ENCODE measurements at places on chromosomes 7 and 10.

- no peak for DNase-seq
Observed at GRCh38 chr7:25988640-25989039, 163.4 kb upstream of the NFE2L3 start.

- DNase-seq = no peak
Observed at GRCh38 chr7:142528608-142529408, 220.5 kb upstream of the PRSS1 start.

GRCh38 chr10:114002422-114002821 is 41.2 kb upstream of the ADRB1 start:
- DNase-seq = no peak

DNA sequence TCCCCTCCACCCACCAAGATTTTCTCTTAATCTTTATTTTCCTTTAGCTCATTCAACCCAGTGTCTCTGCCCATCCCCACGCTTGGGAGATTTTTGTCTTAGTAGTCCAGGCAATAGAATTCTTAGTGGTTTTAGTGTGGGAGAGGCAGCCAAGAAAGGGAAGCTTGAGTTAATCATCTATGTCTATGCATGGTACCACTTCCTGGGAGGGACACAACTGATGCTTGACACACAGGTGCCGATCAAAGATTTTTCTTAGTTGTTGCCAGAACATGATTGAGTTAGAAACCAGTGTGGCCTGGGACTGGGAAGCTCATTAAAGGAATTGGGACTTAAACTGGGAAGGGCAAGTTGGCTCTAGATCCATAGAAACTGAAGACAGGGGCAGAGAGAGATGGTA is 3.1 kb downstream of the STRA8 start:
- no peak for DNase-seq

DNA sequence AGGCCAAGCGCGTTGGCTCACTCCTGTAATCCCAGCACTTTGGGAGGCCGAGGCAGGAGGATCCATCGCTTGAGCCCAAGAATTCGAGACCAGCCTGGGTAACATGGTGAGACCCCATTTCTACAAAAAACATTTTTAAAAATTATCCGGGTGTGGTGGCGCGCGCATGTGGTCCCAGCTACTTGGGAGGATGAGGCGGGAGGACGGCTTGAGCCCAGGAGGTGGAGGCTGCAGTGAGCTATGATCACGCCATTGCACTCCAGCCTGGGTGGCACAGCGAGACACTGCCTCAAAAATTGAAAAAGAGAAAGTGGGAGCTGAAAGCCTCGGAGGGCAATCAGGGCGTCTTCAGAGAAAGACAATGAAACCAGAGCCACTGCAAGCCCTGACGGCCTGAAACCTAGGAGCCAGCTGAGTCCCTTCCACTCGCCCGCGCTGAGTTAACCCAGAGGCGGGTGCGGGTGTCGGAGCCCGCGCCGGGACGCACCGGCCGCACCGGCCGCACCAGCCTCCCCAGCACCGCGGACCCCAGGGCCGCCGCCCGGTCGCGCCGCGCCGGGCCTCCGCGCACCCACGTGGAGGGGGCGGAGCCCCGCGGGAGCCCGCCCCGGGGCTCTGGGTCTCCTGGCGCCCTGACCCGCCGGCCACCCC is 22.4 kb downstream of the ZFAND2A start:
- DNase-seq = no peak

DNA sequence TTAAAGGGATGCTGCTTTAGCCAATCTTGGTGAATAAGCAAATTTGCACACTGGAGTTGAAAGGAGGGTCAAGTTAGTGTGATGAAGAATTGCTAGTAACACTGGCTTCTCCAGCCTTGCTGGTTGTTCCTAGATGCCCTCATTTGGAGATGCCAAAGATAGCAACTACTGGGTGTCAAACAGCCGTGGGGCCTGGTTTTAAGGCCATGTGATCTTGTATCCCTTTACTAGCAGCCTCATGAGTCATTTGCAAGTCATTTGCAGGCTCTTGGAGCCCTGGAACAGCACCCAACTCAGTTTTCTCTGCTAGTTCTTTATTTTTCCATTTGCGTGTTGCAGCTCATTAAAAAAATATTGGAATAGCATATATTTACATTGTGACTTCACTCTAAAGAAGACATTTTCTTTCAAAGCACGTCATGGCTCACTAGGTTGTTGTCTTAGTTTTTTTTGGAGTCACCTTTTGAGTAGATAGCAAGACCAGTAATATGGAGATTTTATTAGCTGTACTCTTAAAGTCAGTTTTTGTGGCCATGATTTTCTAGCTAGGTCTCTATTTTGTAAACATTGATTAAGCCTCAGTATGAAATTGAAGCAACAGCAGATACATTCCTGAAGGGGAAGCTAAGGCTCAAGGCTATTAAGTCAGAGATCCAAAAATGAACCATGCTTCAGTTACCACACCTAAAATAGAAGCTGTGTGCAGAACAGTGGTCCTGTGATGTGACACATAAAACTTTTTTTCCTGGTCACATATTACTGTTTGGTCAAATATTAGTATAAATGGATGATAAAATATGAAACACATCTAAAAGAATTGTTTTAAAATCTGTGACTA is 1.3 kb downstream of the LSMEM1 start:
- no peak for DNase-seq

DNA sequence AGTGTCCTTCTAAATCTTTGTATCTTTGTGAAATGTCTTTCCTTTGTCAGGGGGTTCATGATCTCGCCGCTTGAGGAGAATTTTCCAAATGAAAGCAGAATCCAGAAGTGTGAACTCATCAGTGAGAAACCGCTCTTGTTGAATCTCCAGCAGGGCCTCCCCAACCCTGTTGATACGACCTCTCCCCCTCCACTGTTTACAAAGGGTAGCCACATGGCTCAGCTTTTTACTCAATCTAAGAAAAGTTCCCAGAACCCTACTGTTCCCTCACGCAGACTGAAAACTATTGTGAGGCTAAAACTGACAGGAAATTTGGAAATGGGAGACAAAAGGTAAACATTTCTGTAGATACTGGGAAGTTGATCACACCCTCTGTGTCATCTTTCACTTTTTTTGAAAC is 73.9 kb downstream of the SEMA3C start:
- no peak for DNase-seq

- no peak for DNase-seq
Observed at GRCh38 chr10:78952686-78953085, 116.1 kb upstream of the ZMIZ1 start.

- no peak for DNase-seq
Observed at GRCh38 chr10:62443866-62444265, 69.7 kb downstream of the ZNF365 start.

DNA sequence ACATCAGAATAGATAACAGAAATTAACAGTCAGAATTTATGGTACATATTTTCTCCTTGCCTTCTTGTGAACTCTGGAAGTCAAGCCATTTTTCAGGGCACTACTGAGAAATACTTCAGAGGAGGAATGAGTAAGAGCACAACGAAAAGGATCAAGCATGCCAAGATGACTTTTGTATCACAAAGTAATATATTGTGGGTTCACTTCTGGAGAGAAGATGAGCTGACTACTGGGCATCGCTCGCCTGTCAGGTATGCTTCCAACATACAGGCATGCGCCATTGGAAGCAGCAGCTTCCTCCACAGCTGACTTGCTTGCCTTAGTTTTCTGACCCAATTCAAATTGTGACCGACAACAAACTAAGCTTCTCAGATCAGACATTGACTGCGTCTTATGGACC is 137.3 kb downstream of the VTI1A start:
- DNase-seq = no peak

- no peak for DNase-seq
Observed at GRCh38 chr7:77702513-77702912, 6.3 kb downstream of the RSBN1L start.

DNA sequence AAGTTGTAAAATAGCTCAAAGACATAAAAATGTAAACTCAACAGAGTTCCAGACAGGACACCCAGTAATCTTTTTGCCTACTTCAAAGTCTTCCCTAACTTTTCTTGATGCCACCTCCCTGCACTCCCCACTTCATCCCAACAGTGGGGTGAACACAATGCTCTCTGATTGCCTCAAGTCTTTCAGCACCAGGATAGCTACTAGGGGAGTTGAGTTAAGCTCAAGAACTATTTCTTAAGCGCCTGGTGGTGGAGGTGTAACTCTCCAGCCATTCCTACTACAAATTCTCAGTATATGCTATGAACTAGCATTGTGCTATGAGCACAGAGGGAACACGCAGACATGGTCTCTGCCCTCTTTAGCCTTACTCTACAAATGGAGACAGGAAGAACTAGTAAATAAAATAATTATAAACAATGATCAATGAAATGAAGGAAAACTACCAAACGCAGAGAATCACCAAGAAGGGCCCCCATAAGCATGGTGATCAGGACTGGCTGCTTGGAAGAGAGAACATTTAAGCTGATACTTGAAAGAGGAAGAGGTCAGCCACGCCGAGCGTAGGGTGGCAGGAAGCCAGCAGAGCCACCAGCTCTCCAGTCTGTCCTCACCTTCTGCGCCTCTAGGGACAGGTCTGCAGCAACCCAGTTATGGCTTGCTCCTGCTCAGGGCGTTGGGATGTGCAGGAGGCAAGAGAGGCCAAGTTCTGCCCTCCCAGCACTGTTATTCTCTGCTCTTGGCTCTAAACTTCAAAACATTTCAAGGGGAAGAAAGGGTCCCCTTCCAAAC is 16.7 kb upstream of the FRA10AC1 start:
- DNase-seq = no peak

DNA sequence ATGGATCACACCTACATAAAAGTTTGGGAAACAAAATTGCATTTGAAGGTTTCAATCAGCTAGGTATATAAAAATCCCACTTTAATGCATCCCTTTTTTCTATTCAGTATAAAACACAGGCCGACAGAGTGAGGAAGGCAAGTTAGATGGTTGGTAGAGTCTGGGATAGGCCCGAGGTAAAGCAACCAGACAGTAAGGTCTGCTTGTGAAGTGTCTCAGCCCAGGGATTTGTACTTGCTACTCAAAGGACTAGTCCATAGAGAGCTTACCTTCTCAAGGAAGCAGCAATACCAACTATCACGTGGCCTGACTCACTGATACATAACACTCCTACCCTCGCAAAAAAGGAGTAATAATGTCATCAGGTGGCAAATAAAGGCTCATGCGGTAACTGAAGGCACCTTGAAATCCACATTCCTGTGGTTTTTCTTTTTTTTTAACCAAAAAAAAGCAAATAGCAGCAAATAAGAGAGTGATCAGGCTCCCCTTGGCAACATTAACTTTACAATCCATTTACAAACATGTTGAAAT is 56.2 kb upstream of the ATP6V0A4 start:
- no peak for DNase-seq

- DNase-seq = no peak
Observed at GRCh38 chr10:124356701-124357560, 61.8 kb downstream of the OAT start.

DNA sequence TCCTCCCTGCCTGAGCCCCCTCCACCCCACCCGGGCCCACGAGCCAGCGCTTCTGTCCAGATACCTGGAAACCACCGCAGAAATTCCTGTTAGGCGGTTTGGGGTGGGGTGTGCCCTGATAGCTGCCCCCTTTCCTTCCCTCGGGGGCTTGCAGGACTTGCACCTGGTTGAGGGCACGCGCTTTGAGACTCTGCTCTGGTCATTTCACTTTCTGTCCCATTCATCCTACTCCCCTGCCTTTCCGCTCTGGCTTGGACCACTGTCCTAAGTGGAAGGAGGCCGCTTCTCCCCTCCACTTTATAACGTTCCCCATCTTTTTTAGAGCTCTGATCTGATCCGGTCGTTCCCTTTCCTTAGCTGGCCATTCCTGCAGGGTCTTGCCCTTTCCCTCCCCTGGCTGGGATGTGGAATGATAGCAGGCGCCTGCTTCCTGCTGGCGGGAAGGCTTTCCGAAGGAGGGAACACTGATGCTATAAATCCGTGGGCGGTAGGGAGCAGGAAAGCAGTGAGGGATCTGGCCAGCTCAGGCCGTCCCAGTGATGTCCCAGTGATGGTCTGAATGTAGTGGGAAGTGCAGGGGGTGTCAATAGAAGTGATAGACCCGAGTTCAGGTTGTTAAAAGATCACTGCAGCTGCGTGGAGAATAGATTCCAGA is 852 bp upstream of the PRKAR1B start:
- DNase-seq = no peak

DNA sequence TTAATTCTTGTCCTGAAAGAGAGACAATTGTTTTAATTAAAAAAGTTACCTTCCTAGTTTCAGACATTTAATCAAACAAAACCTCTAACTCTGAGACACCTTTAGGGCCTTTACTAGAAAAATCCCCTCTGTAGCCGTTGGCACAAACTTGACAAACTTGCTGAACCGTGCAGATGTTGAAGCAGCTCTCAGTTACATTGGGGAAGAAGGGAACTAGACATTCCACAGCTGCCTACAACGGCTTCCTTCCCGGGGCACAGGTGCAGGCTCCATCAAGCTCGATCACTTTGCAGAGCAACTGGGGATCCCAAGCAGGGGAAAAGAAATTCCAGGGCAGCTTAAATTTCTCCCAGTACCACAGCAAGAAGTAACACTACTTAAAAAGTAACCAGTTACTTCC is 141.3 kb downstream of the SKAP2 start:
- DNase-seq = no peak

DNA sequence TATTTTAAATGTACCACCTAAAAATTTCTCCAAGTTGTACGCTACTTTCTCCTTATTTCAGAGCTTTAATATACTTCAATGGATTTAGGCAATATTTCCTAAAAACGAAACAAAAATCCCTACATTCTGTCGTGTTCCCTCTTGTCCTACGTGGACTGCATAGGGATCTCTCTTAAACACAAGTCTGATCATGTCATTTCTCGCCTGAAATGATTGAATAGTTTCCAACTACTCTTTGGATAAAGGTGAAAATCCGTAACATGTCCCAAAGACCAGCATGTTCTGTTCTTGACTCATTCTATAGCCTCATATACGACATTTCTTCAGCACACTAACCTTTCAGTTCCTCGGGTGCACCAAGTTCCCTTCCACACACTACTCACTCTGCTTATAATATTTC is 17.7 kb upstream of the TPK1 start:
- no peak for DNase-seq

DNA sequence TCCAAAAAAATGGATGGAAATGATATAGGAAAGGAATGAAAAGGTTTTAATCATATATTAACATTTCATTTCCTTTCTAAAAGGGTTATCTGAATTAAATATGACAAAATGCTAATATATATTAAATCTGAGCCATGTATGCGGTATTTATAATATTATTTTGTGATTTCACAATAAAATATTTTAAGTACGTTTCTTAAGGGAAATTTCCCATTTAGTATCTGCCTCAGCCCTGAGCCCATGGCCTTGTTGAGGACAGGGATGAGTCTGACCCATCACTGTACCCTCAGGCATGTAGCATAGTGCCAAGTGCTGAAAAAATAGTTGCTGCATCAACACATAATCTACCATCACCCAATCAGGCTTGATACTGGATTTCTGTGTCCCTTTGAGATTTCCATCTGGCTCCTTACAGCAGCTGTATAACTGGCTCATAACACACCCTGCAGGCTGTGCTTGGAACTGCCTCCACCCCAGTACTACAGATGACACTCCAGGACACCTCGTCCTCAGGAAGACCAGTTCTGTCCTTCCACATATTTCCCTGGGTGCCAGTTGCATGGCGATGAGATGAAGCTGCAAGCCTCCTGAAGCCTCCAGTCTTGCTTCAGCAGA is 59.4 kb upstream of the ASAH2 start:
- DNase-seq = peak; percentile 28

GRCh38 chr10:121607310-121608055 is 9.2 kb upstream of the FGFR2 start:
- no peak for DNase-seq

GRCh38 chr10:73850863-73851461 is 23.4 kb downstream of the CAMK2G start:
- no peak for DNase-seq

- DNase-seq = no peak
Observed at GRCh38 chr10:836782-837181, 94.7 kb downstream of the LARP4B start.

GRCh38 chr7:114450431-114450830 is 35.8 kb downstream of the FOXP2 start:
- no peak for DNase-seq
